Pancreas (tissue), 10 donors: ENCODE measurements at places on chromosomes 5 and 9. TPM values are rescaled to one million over a fixed set of nuclear protein-coding genes. Genes with fewer than 3 reads are reported as not detected.
A peak's percentile ranks its signal among the peaks of the same experiment; 100 is the strongest.

Gene GRXCR2
- total RNA-seq: 0.12 TPM

GRCh38 chr5:88085462-88085861 is 183.2 kb downstream of the TMEM161B start:
- no peaks in the 10 kb centered on the region for H3K27me3 ChIP-seq
- DNase-seq: no peak
- no peaks in the 10 kb centered on the region for H3K4me1 ChIP-seq
- H3K4me3 ChIP-seq: no peak overlapping the region

GRCh38 chr9:16516891-16517290 is 353.6 kb downstream of the BNC2 start:
- H3K27ac ChIP-seq: no peak overlapping the region
- DNase-seq: no peak
- no peaks in the 10 kb centered on the region for H3K4me1 ChIP-seq
- no peak overlapping the region for H3K4me3 ChIP-seq

GRCh38 chr5:68267066-68267465 is 51.5 kb downstream of the PIK3R1 start:
- no peak overlapping the region for H3K4me3 ChIP-seq
- no peaks in the 10 kb centered on the region for H3K27me3 ChIP-seq
- no peaks in the 10 kb centered on the region for H3K36me3 ChIP-seq
- no peak for DNase-seq
- H3K4me1 ChIP-seq: peaks cover 18% of the 10 kb centered on the region

GRCh38 chr5:98807806-98808205 is 34.3 kb downstream of the RGMB start:
- no peaks in the 10 kb centered on the region for H3K27me3 ChIP-seq
- DNase-seq: no peak
- H3K36me3 ChIP-seq: no peaks in the 10 kb centered on the region
- no peak overlapping the region for H3K4me3 ChIP-seq
- no peak overlapping the region for H3K27ac ChIP-seq

Gene PCDHAC1
- 0.98 TPM for total RNA-seq

GRCh38 chr5:76114179-76114851 is 31.1 kb downstream of the SV2C start:
- no peaks in the 10 kb centered on the region for H3K27me3 ChIP-seq
- H3K27ac ChIP-seq: no peak overlapping the region
- peaks cover 4% of the 10 kb centered on the region for H3K4me1 ChIP-seq
- no peaks in the 10 kb centered on the region for H3K36me3 ChIP-seq
- no peak for DNase-seq
- no peak overlapping the region for H3K4me3 ChIP-seq

Gene NTRK2
- total RNA-seq: 16.5 TPM

Gene TXNDC8
- total RNA-seq: not detected

GRCh38 chr5:147051193-147051592 is 172.6 kb upstream of the PPP2R2B start:
- no peak overlapping the region for H3K4me3 ChIP-seq
- no peaks in the 10 kb centered on the region for H3K27me3 ChIP-seq
- H3K27ac ChIP-seq: no peak overlapping the region
- no peak for DNase-seq
- H3K4me1 ChIP-seq: no peaks in the 10 kb centered on the region

DNA sequence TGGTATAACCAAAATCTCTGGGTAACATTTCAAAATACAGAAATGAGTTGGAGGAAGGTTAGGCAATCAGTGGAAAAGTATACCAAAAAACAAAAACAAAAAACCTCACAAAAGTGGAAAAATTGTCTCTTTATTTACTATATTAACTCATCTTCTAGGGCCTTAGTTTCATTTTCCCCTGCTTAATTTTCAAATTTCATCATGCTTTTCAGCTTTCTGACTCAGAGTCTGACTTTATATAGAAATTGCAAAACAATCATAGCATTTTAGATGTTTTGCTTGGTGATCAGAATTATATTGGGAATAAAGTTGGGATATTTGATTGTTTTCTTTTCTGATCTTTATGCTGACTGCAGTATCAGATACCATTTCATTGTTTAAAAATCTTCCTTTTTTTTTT is 257.0 kb upstream of the PRR16 start:
- H3K4me1 ChIP-seq: no peaks in the 10 kb centered on the region
- H3K27ac ChIP-seq: no peak overlapping the region
- no peaks in the 10 kb centered on the region for H3K27me3 ChIP-seq

Gene GMCL2
- total RNA-seq: not detected

Gene HTR1A
- total RNA-seq: not detected

Gene TEK
- total RNA-seq: 2.2 TPM

Gene MSMP
- 0.67 TPM for total RNA-seq

DNA sequence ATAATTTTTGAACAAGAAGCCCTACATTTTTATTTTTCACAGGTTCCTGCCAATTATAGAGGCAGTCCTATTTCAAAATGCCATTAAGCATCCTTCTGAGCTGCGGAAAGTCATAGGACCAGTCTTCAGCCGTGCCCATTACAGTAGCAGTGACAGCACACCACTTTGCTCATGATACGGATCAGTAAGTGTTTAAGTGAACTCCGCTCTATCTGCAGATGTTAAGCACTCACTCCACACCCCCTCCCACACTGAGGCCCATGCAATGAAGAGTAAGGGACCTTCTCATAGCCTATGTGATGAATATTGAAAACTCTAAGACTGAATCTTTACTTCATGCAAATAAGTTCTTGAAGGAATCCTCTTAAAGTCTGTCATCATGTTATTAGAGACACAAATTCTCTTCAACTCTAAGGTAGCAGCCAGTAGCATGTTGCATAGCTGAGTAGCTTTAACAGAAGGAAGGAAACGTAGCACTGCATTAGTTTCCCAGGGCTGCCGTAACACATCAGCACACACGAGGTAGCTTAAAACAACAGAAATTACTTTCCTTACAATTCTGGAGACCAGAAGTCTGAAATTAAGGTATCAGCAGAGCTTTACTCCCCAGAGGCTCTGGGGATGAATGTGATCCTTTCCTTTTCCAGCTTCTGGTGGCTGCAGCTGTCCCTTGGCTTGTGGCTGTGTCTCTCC is 20.3 kb upstream of the TAF11L2 start:
- H3K4me3 ChIP-seq: no peak overlapping the region
- H3K4me1 ChIP-seq: no peaks in the 10 kb centered on the region
- H3K36me3 ChIP-seq: no peaks in the 10 kb centered on the region
- no peaks in the 10 kb centered on the region for H3K27me3 ChIP-seq
- DNase-seq: no peak

Gene AHRR
- 0.39 TPM for total RNA-seq

DNA sequence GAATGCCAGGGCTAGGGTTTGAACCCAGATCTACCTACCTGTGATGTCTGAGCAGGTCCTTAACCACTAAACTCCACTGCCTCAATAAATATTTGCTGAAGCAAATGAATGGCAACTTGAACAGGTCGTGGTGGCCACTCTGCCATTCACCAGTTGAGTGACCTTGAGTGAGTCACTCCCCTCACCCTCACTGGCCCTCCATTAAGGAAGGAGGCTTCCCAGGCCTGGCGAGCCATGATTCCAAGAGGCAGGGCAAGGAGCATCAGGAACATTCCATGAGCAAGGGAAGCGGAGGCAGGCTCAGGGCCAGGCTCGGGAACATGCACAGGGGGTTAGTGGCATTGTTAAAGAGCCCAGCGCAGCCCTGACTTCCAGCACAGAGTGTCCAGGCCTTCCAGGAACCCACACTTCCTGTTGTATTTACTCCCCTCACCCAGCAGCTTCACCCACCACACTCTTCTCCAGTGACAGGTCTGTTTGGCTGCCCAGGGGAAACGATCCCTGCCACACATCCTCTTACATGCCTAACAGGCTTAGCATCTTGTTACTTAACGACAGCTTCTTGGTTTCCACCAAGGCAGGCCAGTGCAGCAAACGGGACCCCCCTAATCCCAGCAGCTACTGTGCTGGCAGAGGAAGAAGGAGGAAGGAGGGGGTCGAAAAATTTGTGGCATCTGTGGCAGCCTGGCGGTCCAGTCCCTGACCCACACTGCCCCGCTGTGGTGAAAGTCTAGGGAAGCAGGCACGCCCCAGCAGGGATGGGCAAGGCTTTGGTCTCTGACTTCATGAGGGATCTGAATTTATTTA is 43.7 kb upstream of the TTC1 start:
- H3K27ac ChIP-seq: no peak overlapping the region
- H3K36me3 ChIP-seq: no peaks in the 10 kb centered on the region
- H3K27me3 ChIP-seq: peaks cover 1% of the 10 kb centered on the region
- H3K4me1 ChIP-seq: no peaks in the 10 kb centered on the region

Gene GABRB2
- 0.18 TPM for total RNA-seq

Gene ARID3C
- not detected for total RNA-seq

- H3K4me1 ChIP-seq: no peaks in the 10 kb centered on the region
- no peaks in the 10 kb centered on the region for H3K27me3 ChIP-seq
- H3K27ac ChIP-seq: no peak overlapping the region
- no peak overlapping the region for H3K4me3 ChIP-seq
These were observed 391.6 kb upstream of the CHD1 start for GRCh38 chr5:99320436-99320835.

DNA sequence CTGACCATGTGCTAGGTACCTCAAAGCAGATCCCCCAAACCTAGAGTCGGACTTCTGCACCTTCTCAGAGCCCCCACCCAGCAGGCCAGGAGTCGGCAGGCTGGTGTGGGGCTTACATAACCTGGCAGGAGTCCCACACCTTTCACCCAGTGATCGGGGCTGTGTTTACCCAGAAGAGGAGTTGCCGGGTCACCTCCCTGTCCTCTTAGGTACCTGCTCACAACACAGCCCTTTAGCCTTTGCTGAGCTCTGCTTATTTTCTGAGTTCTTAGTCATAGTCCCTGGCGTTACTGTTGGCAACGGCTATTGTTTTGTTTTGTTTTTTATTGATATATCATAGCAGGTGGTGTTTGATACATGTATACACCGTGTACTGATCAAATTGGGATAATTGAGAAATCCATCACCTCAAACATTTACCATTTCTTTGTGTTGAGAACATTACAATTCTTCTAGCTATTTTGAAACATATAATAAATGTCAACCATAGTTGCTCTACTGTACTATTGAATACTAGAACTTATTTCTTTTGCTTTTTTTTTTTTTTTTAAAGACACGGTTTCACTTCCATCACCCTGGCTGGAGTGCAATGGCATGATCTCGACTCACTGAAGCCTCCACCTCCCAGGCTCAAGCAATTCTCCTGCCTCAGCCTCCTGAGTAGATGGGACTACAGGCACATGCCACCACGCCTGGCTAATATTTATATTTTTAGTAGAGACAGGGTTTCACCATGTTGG is 10.4 kb upstream of the EEIG1 start:
- H3K36me3 ChIP-seq: no peaks in the 10 kb centered on the region
- peak overlapping the region; percentile 70 for H3K27ac ChIP-seq
- peaks cover 22% of the 10 kb centered on the region for H3K4me1 ChIP-seq

DNA sequence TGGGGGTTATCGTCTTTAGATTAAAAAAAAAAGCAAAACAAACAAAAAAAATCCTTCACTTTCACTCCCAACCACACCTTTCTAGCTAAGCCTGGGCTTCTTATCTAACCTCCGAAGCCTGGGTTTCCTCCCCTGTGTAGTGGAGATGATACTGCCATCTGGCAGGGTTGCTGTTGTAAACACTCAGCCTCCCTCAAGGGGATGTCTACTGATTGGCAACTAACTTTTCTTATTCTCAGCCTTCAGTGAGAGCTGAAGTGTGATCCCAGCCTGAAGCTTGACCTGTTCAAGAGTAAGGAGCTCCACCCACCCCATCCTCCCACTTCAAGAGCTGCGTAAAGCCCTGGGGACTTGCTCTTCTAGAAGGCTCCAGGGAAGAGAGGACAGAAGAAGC is 21.5 kb upstream of the WWC1 start:
- no peaks in the 10 kb centered on the region for H3K4me1 ChIP-seq
- no peak for DNase-seq
- no peak overlapping the region for H3K4me3 ChIP-seq
- H3K27ac ChIP-seq: no peak overlapping the region

GRCh38 chr5:55856516-55857246 is 5.5 kb downstream of the IL31RA start:
- no peak overlapping the region for H3K4me3 ChIP-seq
- no peaks in the 10 kb centered on the region for H3K36me3 ChIP-seq
- no peak for DNase-seq
- H3K27me3 ChIP-seq: no peaks in the 10 kb centered on the region
- H3K4me1 ChIP-seq: no peaks in the 10 kb centered on the region
- no peak overlapping the region for H3K27ac ChIP-seq

Gene TRAPPC13
- 5.6 TPM for total RNA-seq

Gene NMUR2
- not detected for total RNA-seq

DNA sequence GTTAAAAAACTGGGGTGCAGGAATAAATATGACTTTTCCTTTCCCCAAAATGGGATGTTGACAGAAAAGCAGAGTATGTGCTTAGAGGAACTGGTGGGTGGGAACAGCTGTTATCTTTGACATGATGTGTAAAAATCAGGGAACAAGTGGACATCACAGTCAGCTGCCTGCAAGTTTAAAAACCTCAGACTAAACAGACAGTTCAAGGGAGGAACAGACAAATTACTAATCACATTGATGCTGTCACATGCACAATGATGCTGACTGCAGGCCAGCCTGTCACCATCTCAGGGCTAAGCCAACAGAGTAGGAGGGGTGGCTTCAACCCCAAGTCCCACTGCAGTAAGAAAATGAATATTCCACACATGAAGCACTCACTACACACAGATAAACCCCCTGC is 38.2 kb upstream of the UBAP2 start:
- H3K4me1 ChIP-seq: no peaks in the 10 kb centered on the region
- DNase-seq: no peak
- no peak overlapping the region for H3K27ac ChIP-seq
- H3K27me3 ChIP-seq: no peaks in the 10 kb centered on the region

Gene NMRK1
- total RNA-seq: 29.8 TPM

- H3K27me3 ChIP-seq: no peaks in the 10 kb centered on the region
- DNase-seq: no peak
- peak overlapping the region; percentile 67 for H3K4me3 ChIP-seq
These were observed 536 bp downstream of the SLC27A4 start for GRCh38 chr9:128340691-128341434.

Gene LHX6
- total RNA-seq: 0.86 TPM

Gene NIPAL4
- not detected for total RNA-seq

DNA sequence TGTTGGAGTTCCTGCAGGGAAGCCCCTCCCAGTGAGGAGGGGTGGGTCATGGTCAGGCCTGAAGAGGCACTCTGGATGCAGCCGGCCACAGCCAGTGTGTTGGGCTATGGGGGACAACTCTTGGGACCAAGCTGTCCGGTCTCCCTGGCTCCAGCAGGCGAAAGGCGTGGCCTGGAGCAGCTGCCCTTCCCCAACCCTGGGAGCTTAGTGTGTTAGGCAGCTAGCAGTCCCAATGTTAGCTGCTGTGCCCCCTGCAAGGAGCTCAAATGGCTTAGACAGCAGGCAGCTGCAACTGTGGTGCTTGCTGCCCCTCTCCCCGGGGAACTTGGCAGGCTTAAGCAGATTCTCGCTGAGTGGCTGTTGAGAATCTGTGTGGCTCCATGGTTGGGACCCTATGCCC is 67.5 kb upstream of the ACTBL2 start:
- H3K27me3 ChIP-seq: no peaks in the 10 kb centered on the region
- peak; percentile 42 for DNase-seq
- H3K27ac ChIP-seq: no peak overlapping the region
- H3K36me3 ChIP-seq: no peaks in the 10 kb centered on the region
- no peaks in the 10 kb centered on the region for H3K4me1 ChIP-seq
- no peak overlapping the region for H3K4me3 ChIP-seq

Gene ARHGEF28
- total RNA-seq: 18.2 TPM

Gene SLC46A2
- not detected for total RNA-seq

Gene SNCAIP
- 0.58 TPM for total RNA-seq
